ENCODE measurements at places on chromosomes 11 and 22.

DNA sequence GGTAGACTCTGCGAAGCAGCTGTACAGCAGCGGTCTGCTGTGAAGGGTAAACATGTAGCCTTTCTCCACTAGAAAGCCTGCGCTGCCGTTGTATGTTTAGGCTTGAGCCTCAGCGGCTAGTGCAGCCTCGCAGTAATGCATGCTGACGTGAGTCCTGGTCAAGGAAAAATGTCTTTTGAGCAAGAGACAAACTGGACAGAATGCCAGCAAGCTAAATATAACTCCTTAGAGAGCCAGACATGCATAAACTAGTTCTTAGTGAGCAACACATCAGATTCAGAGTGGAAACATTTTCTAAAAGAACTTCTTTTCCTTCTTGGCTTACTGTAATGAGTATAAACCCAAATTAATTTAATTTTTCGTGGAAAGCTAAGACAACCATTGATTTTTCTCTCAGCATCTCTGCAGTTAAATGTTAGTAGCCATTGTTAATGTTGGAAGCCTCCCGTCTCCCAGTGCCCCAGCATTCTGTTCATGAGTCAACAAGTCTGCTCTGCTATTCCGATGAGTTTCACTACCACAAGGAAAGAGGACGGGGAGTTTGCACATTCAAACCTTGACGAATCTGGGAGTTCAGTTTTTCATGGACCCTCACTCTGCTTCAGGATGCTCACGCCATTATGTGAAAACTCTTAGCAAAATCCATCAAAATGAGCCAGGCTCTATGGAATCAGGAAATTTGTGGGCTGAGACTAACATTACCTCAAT is 51.4 kb downstream of the JAM3 start:
- DNase-seq: peak; percentile 42

- no peak for DNase-seq
Observed at GRCh38 chr11:120500414-120501071, 11.0 kb upstream of the GRIK4 start.

GRCh38 chr22:39179841-39180335 is 27.4 kb upstream of the CBX7 start:
- no peak for DNase-seq

GRCh38 chr11:72069787-72070251 is 10.5 kb downstream of the NUMA1 start:
- no peak for DNase-seq

DNA sequence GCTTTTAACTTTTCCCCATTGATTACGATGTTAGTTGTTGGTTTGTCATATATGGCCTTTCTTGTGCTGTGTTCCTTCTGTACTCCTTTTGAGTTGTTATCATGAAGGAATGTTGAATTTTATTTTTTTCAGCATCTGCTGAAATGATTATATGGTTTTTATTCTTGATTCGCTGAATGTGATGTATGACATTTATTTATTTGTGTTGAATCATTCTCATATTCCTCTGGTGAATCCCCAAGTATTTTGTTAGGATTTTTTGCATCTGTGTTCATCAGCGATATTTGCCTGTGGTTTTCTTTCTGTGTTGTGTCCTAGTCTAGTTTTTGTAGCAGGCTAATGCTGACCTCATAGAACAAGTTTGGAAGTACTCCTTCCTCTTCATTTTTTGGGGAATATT is 78.2 kb downstream of the GGT1 start:
- no peak for DNase-seq

GRCh38 chr11:45021001-45021400 is 70.3 kb upstream of the TP53I11 start:
- no peak for DNase-seq

DNA sequence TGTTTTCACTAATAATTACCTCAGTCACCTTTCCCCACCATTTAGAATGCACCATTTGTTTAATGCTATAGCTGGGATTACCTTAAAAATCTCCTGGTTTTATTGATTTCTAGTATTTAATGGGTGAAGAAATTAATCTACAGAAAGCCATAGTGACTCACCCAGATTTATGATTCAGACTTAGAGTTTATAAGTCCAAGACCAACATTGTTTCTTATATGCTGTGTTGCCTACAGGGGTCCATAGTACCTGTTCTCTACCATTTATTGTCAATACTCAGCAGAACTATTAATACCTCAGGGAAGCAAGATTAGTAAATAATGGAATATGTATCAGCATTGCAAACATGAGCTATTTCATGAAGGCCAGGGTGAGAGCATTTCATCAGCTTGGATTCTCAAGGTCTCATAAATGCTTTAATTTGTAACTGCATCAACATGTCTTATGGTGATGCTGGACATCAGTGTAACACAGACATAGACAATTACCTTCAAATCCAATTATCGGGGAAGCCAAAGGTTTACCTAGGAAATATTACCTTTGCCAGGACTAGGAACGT is 8.0 kb upstream of the MS4A7 start:
- no peak for DNase-seq

DNA sequence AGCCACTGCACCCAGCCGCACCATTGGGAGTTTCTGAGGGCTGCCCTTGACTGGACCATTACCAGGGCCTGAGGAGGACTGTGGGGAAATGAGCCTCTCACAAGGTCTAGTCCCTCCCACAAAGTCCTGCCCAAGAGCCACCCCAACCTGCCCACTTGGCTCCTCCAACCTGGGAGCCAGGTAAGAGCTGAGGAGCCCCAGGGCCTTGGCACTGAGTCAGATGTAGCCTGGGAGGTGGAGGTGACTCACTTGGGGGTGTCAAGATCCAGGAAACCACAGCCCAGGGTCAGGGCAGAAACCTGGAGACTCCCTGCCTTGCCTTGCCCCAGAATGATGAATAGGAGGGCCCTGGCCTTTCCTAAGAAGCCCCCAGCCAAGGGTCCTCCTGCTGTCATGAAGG is 25.8 kb upstream of the P2RY2 start:
- DNase-seq: no peak

GRCh38 chr22:37631448-37632173 is 7.9 kb upstream of the SH3BP1 start:
- no peak for DNase-seq

- DNase-seq: no peak
Observed at GRCh38 chr11:43694477-43694876, 13.9 kb downstream of the HSD17B12 start.

- DNase-seq: no peak
Observed at GRCh38 chr11:14065681-14066080, 103.2 kb downstream of the SPON1 start.

DNA sequence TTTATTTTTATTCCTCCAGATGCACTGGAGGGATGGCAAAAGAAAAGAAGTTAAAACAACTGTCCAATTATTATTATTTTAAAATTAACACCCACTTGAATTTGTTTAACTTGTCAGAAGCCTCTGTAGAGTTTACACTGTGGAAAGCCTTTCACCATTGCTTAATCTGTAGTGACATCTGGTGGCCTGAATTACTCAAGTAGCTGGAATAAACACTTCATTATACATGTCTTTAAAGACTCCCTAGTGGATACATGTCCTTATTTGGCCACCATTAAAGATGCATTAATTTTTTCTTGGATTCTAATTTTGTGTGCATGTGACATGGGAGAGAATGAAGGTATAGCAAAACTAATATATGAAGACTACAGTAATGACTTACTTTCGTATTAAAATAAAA is 1496.5 kb downstream of the FAM181B start:
- peak; percentile 26 for DNase-seq

DNA sequence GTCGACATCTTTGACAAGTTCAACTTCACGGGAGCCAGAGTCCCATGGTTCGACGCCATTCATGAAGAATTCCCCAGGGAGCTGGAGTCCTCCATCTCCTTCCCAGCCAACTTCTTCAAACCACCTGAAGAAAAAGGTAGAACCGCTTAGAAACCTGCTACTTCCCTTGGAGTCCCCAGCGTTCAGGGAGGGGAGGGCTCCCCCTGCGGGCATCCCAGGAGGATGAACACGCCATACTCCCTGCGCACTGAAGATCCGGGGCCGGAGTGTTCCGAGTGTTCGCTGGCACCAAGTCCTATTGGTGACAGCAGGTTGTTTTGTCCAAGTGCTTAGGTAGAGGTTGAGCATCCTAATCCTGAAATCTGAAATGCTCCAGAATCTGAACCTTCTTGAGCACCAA is 51.7 kb upstream of the PRODH start:
- no peak for DNase-seq

DNA sequence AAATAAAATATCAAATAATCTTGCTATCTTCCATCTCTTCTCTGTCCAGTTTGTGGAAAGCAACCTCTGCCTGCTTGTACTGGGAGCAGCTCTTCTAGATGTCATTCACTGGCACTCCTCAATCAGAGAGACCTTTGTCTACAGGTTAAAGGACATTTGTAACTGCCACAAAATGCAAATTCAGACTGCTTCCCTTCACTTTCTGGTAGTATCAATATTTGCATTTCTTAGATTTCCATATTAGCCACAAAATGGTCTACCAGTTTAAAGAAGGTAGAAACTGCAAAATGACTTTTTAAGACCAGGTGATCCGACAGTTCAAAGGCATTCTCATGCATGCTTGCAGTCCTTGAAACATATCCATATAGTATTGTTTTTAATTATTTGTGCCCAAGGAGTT is 51.7 kb upstream of the RCN1 start:
- DNase-seq: no peak

DNA sequence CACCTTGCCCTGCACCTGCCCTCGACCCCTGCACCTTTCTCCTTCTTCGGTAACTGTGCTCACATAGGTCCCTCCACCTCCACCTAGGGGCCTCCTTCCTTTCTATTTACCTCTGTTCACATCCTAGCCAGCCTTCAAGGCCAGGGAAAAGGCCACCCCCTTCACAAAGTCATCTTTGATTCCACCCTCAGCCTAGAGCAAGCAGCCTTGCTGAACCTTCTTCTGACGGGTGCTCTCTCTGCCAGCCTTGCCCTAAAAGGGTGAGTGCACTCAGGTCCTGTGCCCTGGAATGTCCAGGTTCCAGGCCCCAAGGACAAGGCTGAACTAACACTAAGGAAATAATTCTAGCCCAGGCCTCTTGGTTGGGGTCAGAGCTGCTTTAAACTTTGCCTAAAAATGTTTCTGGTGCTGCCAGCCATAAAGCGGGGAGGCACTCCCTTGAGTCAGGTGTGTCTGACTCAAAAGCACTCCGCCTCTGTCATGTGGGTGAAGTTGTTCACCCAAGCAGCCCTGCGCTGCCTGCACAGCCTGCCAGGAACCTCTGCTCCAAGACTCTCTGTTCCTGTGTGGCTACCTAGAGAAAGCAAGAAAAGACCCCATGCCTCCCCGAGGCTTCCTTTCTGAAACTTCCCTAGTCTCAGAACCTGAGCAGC is 9.2 kb upstream of the FAM83F start:
- DNase-seq: no peak

DNA sequence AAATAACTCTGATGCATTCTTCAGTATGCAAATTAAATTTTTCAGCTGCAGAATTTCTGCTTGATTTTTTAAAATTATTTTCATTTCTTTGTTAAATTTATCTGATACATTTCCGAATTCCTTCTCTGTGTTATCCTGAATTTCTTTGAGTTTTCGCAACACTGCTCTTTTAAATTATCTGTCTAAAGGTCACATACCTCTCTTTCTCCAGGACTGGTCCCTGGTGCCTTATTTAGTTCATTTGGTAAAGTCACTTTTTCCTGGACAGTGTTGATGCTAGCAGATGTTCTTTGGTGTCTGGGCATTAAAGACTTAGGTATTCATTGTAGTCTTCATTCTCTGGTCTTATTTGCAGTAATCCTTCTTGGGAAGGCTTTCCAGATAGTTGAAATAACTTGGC is 577.4 kb upstream of the LUZP2 start:
- no peak for DNase-seq

- DNase-seq: no peak
Observed at GRCh38 chr11:43558146-43558545, 122.4 kb upstream of the HSD17B12 start.

GRCh38 chr11:17558916-17559315 is 11.9 kb downstream of the OTOG start:
- no peak for DNase-seq

- DNase-seq: no peak
Observed at GRCh38 chr11:86421946-86422345, 47.3 kb downstream of the CCDC81 start.

GRCh38 chr11:24687531-24688147 is 190.8 kb downstream of the LUZP2 start:
- no peak for DNase-seq

- no peak for DNase-seq
Observed at GRCh38 chr22:19429950-19430889, 1.3 kb downstream of the HIRA start.

DNA sequence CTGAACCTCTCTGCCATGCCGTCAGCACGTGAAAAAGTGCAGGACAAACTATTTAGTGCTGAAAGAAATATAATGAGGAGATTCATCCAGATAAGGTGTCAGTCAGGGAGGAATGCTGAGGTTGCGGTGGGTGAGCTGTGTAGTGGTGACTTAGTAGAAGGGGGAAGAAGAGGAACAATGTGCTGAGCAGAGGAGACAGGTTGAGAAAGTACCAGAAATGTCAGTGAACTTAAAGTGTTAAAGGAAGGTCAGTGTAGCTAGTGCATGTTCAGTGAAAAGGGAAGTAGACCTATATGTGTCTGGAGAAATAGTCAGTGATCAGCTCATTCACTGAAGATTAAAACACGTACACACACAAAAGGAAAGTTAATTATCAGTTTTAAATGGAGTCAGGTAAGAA is 237.6 kb upstream of the CCDC179 start:
- DNase-seq: no peak

DNA sequence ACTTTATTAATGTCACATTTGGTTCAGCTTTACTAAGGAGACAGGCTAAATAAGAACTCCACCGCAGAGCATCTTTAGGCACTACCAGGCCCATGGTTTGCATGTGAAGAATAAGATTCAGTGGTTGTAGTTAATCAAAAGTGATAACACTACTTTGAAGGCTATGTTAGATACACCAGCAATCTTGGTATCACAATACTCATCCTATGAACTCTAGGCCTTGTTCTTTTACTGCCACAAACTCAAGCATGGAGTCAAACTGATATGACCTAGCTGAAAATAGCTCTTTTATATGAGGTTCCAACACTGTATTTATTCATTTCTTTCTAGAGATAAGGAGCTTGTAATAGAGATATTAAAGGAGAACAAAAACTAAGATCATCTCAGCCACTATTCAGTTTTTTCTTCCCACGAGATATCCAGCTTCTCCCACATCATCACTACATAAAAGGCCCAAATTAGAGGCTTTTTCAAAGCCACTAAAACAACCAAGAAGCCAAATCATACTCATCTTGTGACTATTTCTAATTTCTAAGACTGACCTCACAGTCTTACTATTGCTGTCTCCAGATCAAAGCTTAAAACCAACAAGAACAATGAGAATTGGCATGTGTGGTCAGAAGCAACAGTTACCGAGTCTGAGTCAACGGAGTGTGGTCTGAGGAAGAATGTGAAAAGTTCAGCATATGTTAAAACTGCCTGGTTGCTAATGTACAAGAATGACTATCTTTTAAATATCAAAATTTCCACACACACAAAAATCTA is 25.1 kb upstream of the GUCY1A2 start:
- no peak for DNase-seq

DNA sequence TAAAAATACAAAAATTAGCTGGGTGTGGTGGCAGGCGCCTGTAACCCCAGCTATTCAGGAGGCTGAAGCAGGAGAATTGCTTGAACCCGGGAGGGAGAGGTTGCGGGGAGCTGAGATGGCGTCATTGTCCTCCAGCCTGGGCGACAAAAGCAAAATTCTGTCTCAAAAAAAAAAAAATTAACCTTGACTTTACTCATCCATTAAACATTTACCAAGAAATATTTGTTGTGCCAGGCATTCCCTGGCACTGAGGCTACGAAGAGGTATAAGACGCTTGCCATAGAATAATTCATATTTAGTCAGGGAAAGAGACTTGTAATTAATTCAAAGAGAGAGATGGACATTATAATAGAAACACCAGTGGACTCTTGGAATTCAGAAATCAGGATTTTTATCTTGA is 13.2 kb upstream of the PAFAH1B2 start:
- no peak for DNase-seq

- DNase-seq: no peak
Observed at GRCh38 chr22:20117633-20118299, 740 bp upstream of the TRMT2A start.
